Right lung (tissue), 10 donors: ENCODE measurements at places on chromosomes 1 and 21. TPM values are rescaled to one million over a fixed set of nuclear protein-coding genes. Genes with fewer than 3 reads are reported as not detected.
A peak's percentile ranks its signal among the peaks of the same experiment; 100 is the strongest.

GRCh38 chr1:48080331-48081255, 83.4 kb upstream of the TRABD2B start:
- no peak for DNase-seq

- DNase-seq: peak; percentile 68
Observed at GRCh38 chr1:10939654-10940450, 72.6 kb upstream of the TARDBP start.

DNA sequence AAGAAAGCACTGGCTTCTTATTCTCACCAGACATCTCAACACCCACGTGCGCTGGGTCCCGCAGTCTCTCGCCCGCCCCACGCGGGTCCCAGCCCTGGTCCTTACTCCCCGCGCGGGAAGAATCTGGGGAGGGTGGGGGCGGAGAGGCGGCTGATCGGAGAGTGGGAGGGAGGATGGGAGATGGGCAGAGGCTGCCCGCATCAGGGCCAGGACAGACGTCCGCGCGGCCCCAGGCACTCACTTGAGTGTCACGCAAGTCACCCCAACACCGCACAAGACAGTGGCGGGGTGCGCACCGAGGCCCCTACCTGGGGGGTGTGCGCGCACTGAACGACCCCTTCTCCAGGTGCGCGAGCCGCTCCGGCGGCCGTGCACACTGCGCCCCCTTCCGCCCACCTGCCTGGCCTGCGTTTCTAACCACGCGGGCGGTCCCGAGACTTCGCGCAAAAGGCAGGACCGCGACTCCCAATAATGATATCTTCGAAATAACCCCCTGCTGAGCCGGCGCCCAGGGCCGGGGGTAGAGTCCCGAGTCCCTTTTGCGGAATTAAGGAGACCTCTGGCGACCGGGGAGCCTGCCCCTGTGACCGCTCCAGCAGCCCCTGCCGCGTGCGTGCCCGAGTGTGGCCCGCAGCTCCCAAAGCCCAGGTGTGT, 6.0 kb upstream of the SIM2 start:
- DNase-seq: no peak

DNA sequence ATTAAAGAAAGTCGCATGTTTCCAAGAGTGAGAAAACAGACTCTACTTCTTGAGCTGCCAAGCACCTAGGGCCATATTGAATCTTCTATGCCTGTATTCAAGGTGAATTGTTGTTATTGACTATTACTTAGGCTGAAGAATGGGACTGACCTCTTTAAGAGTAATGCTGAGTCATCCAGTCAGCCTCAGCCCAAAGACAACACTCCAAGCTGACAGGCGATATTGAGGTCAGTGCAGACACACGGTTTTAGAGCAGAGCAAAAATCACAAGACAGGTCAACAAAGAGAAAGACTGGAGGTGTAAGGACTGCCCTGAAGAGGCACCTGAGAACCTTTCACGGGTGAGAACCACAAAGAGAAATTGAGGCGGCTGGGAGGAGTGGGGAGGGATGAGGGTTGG, 146.9 kb downstream of the MIS18A start:
- DNase-seq: no peak

DNA sequence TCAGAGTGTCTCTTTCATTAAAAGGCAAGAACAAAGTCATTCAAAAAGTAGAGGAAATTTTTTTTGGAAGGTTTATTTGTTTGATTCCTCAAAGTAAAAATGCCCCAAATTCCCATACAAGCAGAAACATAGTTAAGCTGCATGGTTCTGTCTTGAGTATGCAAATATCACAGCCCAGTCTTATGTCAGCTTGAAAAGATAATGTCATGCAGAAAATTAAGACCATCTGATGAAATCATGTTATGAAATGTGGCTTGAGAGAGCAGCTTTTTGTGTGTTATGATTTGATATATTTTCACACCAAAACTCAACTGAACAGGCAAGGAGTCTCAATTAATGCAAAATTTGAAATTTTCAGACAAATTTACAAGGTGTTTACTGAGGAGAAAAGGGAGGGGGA, 411.0 kb downstream of the LMO4 start:
- DNase-seq: no peak

- no peak for DNase-seq
Observed at GRCh38 chr1:84504580-84505492, 1.4 kb upstream of the SPATA1 start.

RGS13 gene
- polyA plus RNA-seq: 2.7 TPM

- DNase-seq: no peak
Observed at GRCh38 chr1:85323770-85324169, 47.3 kb upstream of the BCL10 start.

DNA sequence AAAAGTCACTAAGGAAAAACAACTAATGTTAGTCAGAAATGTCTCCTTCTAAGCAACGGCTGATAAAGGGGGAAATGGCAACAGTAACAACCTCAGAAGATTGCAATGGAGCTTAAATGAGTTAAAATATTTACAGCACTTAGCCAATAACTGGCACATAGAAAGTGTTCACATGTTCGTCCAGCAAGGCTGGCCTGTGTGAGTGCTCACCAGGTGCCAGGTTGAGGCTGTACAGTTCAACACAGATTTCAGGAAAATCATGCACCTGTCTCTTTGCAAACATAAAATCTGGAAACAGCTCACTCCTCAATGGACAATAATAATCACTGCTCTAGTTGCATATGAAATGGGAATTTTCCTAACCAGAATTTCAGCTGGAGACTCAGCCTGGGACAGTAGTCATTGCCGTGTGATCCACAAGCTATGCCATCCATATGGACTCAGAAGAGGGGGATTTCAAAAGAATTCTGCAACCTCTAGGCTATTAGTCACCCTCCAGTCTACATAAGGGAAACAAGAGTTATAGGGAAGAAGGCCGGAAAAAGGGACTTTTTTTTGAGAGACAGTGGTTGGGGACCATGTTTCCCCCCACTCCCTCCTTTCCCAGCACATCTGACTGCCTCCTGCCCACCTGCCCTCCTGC, 68.6 kb downstream of the SYDE2 start:
- no peak for DNase-seq

CDC73 gene
- 56.0 TPM for polyA plus RNA-seq

DNA sequence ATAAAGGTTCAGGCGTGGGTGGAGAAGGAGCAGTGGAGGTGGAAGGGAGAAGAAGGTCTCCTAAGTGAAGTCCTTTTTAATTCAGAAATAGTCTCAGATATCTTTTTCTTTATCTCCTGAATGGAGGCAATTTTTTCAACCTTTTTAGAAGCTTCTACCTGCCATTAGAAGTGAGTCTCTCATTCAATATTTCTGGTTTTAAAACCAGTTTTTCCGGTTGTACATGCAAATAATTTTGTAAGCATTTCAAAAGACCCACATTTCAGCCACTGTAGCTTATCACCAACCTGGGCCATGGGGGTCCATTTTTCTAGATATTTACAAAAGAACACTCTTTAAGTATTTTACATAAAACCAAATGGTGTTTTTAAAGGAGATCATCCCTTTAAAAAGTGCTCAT, 1280.2 kb downstream of the NCAM2 start:
- no peak for DNase-seq

DNA sequence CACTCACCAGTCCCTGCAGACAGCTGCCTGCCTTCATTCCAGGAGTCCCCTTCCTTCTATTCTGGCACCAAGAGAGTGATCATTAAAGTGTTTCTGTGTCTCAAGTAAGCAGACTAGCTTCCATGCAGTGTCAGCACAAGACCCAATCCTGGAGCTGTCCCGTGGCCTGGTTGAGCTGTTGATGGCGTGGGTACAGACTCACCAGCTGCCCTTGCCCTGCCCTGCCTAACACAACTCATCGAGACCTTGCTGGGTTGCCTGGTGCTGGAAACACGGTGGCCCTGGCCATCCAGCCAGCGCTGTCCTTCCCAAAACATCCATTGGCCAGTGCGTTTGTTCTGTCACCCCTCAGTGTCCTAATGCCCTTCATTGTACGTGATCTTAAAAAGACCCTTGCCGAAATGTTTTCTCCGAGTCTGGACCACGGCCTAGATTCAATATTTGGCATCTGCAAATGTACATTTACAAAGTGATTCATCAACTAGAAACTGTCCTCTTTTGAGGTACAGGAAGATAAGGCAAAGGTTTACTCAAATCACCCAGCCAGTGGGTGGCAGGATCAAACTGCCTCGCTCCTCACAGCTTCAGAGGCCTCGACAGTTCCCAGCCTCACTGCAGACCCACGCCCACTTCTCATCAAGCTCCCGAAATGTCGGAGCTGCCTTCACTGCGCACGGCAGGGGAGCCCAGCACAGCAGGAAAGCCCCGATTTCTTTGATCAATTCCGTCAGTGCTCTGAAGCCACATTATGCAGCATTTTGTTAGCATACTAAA, 494.2 kb downstream of the KIF26B start:
- no peak for DNase-seq

- no peak for DNase-seq
Observed at GRCh38 chr1:153626477-153626903, 815 bp downstream of the S100A13 start.

REG4 gene
- 0.28 TPM for polyA plus RNA-seq

- no peak for DNase-seq
Observed at GRCh38 chr1:241079047-241079446, 278.0 kb downstream of the RGS7 start.

GRCh38 chr1:40267767-40268187, 9.7 kb downstream of the ZMPSTE24 start:
- DNase-seq: no peak

WNT2B gene
- 4.7 TPM for polyA plus RNA-seq

- DNase-seq: no peak
Observed at GRCh38 chr1:110118636-110119396, 6.6 kb downstream of the UBL4B start.

DNA sequence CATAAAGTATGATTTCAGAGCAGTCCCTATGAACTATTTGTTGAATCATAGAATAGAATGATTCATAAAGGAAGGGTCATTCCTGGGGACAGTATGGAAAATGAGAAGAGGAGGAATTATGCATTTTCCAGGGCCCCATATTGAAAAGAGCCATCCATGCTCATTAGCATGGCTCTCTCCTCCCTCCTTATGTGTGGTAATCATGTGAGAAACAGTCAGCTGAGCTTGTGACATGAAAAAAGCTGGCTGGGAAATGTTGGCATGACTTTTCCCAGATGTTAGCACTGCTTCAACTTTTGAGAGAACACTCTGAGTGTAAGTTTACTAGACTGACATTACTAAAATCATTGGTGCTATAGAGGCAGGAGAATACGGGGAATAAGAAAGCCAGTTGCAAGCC, 16.1 kb downstream of the TRIM67 start:
- peak; percentile 65 for DNase-seq

LCA5L gene
- polyA plus RNA-seq: 2.9 TPM

DNA sequence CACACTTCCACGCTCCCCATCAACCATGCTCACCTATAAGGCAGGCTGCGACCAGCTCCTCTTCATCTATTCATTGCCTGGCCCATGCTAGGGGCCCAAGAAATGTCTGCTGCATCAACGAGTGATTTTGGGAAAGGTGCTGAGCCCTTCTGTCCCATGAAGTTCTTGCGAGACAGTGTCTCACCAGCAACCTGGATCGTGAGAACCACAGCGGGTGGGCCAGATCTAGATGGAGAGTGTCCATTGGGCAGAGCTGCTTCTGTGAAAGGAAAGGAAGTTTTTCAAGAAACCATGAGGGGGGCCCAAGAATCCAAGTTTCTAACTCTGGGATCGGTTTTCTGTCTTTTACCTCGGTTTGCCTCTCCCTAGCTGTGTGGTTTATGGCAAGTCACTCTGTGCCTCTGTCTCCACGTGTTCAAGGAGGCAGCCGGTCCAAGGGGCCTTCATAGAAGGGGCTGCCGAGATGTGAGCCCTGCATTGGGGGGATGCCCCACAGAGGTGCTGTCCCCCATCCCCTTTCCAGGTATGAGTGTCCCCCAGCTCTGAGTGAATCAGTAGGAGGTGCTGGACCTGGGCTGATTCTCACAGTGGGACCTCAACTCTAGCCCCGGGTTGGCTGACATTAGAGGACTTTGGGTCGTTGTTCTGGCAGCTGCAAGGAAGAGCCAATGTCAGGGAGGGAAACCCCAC, 8.3 kb upstream of the PADI1 start:
- DNase-seq: no peak

SLC66A1 gene
- polyA plus RNA-seq: 11.0 TPM

- no peak for DNase-seq
Observed at GRCh38 chr1:203573730-203574129, 52.9 kb upstream of the ATP2B4 start.

KCNE2 gene
- polyA plus RNA-seq: 0.73 TPM

FOXO6 gene
- 2.6 TPM for polyA plus RNA-seq

- no peak for DNase-seq
Observed at GRCh38 chr1:110976089-110976488, 12.4 kb upstream of the LRIF1 start.

- DNase-seq: no peak
Observed at GRCh38 chr1:240094041-240094722, 2.5 kb downstream of the FMN2 start.

DNA sequence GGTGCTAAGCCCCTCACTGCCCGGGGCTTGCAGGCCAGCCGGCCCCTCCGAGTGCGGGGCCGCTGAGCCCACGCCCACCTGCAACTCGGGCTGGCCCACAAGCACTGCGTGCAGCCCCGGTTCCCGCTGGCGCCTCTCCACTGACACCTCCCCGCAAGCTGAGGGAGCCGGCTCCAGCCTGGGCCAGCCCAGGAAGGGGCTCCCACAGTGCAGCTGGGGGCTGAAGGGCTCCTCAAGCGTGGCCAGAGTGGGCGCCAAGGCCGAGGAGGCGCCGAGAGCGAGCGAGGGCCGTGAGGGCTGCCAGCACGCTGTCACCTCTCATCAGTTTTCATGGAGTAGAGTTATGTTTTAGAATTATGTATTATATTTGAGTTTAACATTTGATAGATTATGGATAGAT, 176.5 kb upstream of the FAM78B start:
- DNase-seq: no peak

DNA sequence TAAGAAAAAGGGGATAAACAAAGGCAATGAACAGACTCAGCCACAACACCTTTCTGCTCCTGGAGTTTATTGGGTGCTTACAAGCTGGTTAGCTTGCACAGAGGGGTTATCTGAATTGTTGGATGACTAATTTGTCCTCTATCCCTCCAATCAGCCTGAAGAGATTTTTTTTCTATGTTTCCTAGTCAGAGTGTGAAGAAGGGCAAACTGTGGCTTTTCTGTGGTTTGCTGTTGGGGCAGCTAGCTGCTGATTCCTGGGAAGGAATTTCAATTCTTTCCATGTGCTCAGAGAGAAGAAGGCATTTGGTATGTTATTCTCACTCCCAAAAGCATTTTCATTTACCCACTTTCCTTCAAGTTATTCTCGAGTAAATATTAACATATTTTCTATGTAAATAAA, 48.6 kb downstream of the PCP4 start:
- no peak for DNase-seq

DNA sequence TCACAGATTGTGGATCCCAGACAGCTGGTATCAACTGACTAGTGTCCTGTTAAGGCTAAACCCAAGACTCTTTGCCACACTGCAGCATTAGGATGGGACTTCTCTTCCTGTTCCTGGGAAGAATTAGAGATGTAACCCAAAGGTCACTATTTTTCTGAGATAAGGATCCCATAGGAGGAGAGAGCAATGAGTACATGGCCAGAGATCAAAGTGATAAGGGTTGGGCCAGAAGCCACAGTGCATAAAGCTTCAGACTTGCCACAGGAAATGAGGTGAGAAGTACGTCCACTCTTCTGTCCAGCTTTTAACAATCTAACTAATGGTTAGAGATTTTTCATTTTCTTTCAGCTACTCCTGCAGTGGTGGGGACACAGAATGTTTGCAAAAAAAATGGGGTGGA, at the start of gene HSD3B1:
Gene HSD3B1, plus strand, starts transcription at position 270 of the 400 bp plus-strand sequence. CDS start 267 bp downstream, outside the sequence.
- no peak for DNase-seq

BCL2L15 gene
- polyA plus RNA-seq: 1.2 TPM
